Thyroid gland (tissue), 4 donors: ENCODE measurements at places on chromosomes 16 and 17. TPM values are rescaled to one million over a fixed set of nuclear protein-coding genes. Genes with fewer than 3 reads are reported as not detected.

ITGAE gene
- 16.2 TPM for total RNA-seq

STH gene
- total RNA-seq, result not detected

TEX19 gene
- not detected for total RNA-seq

DNASE1L2 gene
- 4.5 TPM for total RNA-seq

DHRS7C gene
- not detected for total RNA-seq

CCDC92B gene
- total RNA-seq, result 0.25 TPM

ZNF469 gene
- 0.22 TPM for total RNA-seq

PYDC1 gene
- not detected for total RNA-seq

CLEC18B gene
- total RNA-seq, result not detected

MIEF2 gene
- total RNA-seq, result 34.8 TPM

GGT6 gene
- total RNA-seq, result not detected

GRCh38 chr17:79109584-79109983, 35.0 kb downstream of the ENGASE start:
- H3K36me3 ChIP-seq, result no peaks in the 10 kb centered on the region
- no peak overlapping the region for H3K27ac ChIP-seq
- no peak overlapping the region for H3K4me3 ChIP-seq
- H3K27me3 ChIP-seq, result no peaks in the 10 kb centered on the region

DNA sequence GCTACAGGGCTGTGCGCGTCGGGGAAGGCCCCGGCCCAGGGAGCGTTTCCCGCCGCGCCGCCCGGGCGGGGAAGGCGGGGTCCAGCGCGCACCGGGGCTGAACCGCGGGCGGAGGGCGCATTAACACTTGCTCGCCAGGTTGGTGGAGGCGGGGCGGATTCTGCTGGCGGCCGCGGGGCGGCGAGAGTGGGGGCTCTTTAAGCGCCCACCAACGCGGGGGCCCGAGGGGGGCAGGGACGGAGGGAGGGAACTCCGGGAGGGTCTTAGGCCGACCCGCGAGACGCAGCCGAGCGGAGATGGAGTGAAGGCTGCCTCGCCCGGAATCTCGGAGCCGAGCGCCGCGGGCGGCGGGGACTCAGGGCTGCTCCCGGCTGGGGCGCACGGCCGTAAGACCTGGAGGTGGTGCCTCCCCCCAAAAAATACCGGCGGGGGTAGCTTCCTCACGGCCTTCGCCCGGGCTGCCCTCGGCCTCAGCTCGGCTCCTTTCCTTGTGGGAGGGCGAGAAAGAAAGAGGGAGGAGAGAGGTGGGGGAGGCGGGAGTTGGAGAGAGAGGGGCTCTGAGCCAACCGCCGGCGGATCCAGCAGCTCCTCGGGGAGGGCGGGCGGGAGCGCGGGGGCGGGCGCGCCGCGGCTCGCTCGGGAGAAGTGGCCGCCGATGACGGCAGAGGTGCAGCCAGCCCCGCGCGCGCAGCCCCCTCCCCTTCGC, 415 bp upstream of the FOXF1 start:
- H3K4me1 ChIP-seq, result peaks cover 22% of the 10 kb centered on the region
- H3K27me3 ChIP-seq, result peaks cover 45% of the 10 kb centered on the region
- DNase-seq, result no peak
- H3K27ac ChIP-seq, result peak overlapping the region; percentile 62

- H3K4me3 ChIP-seq, result no peak overlapping the region
- peak overlapping the region; percentile 95 for H3K27ac ChIP-seq
- DNase-seq, result no peak
- no peaks in the 10 kb centered on the region for H3K27me3 ChIP-seq
Measured at GRCh38 chr17:2393954-2394749, 6.7 kb downstream of the MNT start.

- H3K36me3 ChIP-seq, result no peaks in the 10 kb centered on the region
- H3K27ac ChIP-seq, result no peak within 1 kb of the TSS
Measured at GRCh38 chr16:50692999-50693781, at the start of gene NOD2. Gene NOD2, plus strand, starts transcription at chr16:50693606. Its CDS starts 5,890 bp downstream, at chr16:50699496.

DNA sequence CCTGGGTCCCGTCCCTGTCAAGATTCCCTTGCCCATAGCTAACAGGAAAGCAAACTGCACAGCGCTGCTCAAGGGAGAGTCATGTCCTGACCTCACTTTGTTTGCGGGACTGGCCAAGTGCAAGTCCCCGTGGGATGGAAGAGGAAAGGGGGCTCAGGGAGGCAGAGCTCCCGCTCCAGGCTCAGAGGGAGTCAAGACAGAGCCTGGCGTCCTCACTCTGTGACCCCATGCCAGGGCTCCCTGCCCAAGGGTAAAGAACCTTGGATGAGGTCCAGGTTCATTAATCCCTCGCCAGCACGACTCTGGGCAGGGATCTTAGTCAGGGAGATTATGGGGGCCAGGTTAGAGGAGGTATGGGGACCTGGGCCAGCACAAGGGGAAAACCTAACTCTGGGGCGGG, 51.5 kb upstream of the CBX4 start:
- no peaks in the 10 kb centered on the region for H3K4me1 ChIP-seq
- H3K27ac ChIP-seq, result no peak overlapping the region
- no peaks in the 10 kb centered on the region for H3K36me3 ChIP-seq
- no peaks in the 10 kb centered on the region for H3K27me3 ChIP-seq

DNA sequence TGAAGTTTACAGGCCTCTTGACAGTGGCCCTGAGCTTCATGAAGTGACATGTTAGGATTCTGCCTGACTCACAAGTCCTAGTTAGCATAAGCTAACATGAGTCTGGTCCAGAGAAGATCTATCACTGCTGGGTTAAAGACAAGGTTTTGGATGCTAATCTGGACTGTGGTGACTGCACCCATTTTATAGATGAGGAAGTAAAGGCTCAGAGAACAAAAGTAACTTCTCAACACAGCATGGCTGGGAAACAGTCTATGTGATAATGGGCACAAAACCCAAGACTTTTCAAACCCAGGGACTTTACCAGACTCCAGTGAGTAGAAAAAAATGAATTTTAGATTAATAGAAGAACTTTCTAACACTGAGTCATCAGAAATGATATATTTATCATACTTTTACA, 236.8 kb upstream of the IRX5 start:
- no peaks in the 10 kb centered on the region for H3K27me3 ChIP-seq
- no peaks in the 10 kb centered on the region for H3K4me1 ChIP-seq
- H3K4me3 ChIP-seq, result no peak overlapping the region
- no peak overlapping the region for H3K27ac ChIP-seq

GRCh38 chr17:75088465-75089417, 987 bp downstream of the SLC16A5 start:
- H3K27ac ChIP-seq, result peak overlapping the region; percentile 69
- DNase-seq, result no peak
- H3K36me3 ChIP-seq, result no peaks in the 10 kb centered on the region
- peak overlapping the region; percentile 56 for H3K4me3 ChIP-seq

DNA sequence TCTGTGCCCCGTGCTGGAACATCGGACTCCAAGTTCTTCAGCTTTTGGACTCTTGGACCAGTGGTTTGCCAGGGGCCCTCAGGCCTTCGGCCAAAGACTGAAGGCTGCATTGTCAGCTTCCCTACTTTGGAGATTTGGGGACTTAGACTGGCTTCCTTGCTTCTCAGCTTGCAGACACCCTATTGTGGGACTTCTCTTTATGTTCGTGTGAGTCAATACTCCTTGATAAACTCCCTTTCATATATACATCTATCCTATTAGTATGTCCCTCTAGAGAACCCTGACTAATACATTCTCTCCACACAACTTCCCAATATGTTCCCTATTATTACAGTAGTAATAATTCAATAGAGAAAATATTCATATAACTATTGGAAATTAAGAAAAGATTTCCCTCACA, 9.2 kb upstream of the ASGR2 start:
- H3K27me3 ChIP-seq, result no peaks in the 10 kb centered on the region
- no peak for DNase-seq
- no peaks in the 10 kb centered on the region for H3K36me3 ChIP-seq
- peaks cover 9% of the 10 kb centered on the region for H3K4me1 ChIP-seq
- no peak overlapping the region for H3K27ac ChIP-seq

- no peaks in the 10 kb centered on the region for H3K4me1 ChIP-seq
- H3K4me3 ChIP-seq, result no peak overlapping the region
- no peak overlapping the region for H3K27ac ChIP-seq
- H3K36me3 ChIP-seq, result no peaks in the 10 kb centered on the region
Measured at GRCh38 chr17:9132944-9133610, 111.8 kb downstream of the NTN1 start.

- H3K27me3 ChIP-seq, result no peaks in the 10 kb centered on the region
- peaks cover 4% of the 10 kb centered on the region for H3K4me1 ChIP-seq
- H3K27ac ChIP-seq, result no peak overlapping the region
- peaks cover 13% of the 10 kb centered on the region for H3K36me3 ChIP-seq
Measured at GRCh38 chr16:3029491-3030221, 5.8 kb downstream of the THOC6 start.

DNA sequence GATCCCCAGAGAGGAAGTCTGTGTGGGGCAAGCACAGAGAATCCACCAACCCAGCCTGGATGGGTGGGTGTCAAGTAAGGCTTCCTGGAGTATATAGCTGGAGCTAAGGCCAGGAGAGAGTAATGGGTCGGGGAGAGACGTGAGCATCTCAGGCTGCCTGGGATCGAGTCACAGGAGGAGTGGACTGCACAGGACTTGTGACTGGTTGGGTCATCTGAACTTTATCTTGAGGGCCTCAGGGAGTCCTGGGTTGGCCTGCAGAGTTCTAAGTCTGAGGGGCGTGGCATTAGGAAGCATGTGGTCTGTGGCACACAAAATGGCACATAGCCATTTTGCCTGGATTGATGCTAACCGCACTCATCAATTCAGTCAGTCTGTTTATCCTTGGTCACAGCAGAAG, 1.5 kb downstream of the PLA2G15 start:
- no peak overlapping the region for H3K4me3 ChIP-seq
- H3K4me1 ChIP-seq, result peaks cover 26% of the 10 kb centered on the region
- no peak for DNase-seq
- H3K36me3 ChIP-seq, result peaks cover 7% of the 10 kb centered on the region

DNA sequence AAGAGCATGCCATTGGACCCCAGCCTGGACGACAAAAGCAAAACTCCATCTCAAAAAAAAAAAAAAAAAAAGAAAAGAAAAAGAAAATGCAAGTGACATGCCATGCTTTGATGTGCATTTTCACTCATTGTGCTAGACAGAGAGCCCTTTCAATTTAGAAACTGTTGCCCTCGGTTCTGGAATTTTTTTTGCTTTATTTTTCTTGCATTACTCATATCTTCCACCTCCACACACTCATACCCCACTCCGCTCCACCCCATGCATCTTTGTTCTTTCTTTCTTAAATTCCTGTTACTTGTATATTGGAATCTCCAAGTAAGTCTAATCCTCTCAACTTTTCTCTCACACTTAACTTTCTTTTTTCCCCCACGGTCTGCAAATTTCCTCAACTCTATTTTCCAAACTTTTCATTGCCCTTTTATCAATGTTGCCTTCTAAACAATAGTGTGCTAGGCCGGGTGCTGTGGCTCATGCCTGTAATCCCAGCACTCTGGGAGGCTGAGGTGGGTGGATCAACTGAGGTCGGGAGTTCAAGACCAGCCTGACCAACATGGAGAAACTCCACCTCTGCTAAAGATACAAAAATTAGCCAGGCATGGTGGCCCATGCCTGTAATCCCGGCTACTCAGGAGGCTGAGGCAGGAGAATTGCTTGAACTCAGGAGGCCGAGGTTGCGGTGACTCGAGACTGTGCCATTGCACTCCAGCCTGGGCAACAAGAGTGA, 16.8 kb upstream of the SUZ12 start:
- no peaks in the 10 kb centered on the region for H3K27me3 ChIP-seq
- no peaks in the 10 kb centered on the region for H3K4me1 ChIP-seq
- no peaks in the 10 kb centered on the region for H3K36me3 ChIP-seq
- no peak overlapping the region for H3K27ac ChIP-seq

DNA sequence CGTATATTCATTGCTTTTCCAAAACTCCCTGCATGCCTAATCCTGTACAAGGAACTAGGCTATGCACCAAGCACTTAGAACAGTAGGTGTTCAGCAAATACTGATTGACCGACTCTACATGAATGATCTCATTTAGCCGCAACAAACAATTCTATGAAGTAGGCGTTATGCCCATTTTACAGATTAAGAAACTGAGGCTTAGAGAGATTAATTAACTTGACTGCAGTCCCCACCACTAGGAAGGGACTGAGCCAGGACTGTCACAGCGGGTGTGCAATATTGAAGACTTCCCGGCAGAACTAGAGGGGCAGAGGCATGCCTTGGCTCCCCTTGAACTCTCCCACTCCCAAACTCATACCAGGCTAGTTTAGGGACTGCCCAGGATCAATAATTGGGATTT, 10.5 kb upstream of the N4BP1 start:
- DNase-seq, result no peak
- peaks cover 33% of the 10 kb centered on the region for H3K4me1 ChIP-seq
- no peak overlapping the region for H3K27ac ChIP-seq
- H3K4me3 ChIP-seq, result no peak overlapping the region
- H3K36me3 ChIP-seq, result no peaks in the 10 kb centered on the region
- H3K27me3 ChIP-seq, result no peaks in the 10 kb centered on the region

DNA sequence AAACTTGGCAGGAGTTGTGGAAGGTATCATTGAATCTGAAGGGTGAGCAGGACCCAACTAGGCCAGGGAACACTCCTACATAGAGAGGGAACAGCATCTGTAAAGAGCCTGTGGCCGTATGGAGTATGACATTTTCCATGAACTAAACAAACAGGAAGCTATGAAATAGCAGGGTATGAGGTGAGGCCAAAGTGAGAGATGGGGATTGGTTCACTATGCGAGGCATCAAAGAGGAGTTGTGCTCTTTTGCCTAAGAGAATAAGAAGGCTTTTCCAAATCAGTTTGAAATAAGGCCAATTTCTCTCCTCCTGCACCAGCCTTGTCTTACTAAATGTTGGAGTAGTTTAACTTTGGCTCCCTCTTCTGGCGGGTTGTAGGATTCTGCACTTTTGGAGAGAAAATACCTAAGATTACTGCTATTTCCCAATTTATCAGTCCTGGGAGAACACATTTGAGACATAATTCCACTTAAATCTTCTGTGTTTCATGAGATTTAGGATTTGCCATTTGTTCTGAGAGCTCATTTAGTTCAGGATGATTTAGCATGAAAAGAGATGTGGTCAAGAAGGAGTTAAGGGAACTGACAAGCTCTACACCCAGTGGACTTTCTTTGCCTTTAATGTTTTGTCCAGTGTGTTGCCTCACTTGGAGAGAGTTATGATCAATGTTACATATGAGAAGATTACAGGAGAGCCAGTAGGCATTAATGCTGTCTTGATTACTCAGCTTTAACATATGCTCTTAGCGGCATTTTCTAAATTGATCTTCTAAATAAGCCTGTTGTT, 55.4 kb downstream of the TNRC6C start:
- H3K27ac ChIP-seq, result no peak overlapping the region
- H3K36me3 ChIP-seq, result no peaks in the 10 kb centered on the region
- no peaks in the 10 kb centered on the region for H3K4me1 ChIP-seq
- no peak overlapping the region for H3K4me3 ChIP-seq
- DNase-seq, result peak; percentile 55
- no peaks in the 10 kb centered on the region for H3K27me3 ChIP-seq

DNA sequence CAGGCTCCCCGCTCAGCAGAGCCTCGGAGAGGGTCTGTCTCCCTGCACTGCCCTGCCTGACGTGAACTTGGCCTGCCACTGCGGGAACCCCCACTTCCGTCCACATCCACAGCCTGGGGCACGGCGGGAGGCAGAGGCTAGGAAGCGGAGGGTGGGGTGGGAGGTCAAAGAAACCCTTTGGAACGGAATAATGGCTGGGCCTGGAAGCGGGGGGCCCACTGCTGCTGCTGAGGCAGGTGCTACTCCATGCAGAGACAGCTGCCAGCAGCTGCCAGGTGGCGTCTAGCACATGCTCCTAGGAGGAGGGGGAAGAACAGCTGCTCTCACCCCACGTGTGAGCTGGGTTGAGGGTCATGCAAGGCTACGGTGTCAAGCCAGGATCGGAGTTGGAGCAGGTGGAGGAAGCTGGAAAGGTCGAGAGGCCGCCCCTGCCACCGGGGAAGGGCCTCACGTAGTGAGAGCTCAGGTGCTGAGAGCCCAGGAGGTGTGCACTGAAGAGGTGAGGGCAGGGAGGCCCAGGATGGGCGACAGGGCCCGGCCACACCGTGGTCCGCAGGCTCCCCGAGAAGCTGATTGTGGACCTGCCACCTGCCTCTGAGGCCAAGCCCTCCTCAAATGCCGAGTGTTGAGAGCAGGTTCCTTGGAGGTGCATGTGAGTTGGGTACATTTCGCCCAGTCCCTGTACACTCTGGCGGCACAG, 9.8 kb downstream of the FSCN2 start:
- no peak for DNase-seq
- no peaks in the 10 kb centered on the region for H3K27me3 ChIP-seq
- peaks cover 14% of the 10 kb centered on the region for H3K36me3 ChIP-seq
